ENCODE measurements at places on chromosomes 6 and 20.
A peak's percentile ranks its signal among the peaks of the same experiment; 100 is the strongest.

DNA sequence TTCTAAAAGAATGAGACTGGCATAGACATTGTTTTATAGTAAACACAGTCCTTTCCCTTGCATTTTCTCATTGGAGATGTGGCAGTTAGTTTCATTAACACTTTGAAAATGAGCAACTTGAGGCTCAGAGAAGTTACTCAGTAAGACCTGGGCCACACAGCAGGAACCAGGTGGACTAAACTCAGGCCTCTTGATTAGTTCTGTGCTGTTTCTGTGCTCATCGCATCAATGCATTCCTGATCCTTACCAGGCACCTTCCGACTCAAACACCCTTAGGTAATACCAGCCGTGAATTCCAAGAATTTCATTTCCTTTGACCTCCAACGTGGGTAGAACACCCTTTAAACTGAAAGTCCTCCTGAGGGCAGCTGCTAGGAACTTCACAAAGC, 362.8 kb downstream of the ESR1 start:
- no peak for DNase-seq

DNA sequence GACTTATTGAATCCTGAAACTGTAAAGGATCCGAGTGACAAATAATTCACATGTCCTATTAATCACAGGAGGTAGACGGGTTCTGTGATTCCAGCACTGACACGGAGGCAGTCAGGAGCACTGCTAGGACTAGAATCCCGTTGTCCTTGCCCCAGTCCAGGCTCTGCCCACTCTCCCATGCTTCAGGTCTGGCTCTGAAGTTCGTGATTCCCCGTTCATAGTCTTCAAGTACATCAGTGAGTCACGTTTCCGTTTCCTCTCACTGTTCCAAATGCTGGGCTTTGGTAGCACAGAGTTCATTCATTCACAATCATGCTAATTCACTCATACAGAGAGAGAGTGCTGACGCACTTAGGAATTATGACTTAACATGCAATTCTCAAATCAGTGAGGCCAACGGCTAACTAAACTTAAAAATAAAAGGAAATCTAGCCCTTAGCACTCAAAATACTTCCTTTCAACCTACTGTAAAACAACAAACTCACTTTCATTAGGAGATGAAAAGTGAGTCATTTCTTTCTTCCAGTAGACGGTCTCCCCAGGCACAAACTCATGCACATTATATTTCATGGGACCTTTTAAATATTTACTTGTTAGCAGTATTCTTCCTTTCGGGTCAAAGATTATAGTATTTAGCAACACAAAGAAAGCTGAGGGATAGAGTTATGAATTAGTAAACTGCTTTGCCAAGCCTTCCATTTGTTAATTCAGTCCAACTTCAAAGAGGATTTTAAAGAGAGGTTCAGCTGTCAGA, 94.0 kb upstream of the NHSL1 start:
- peak; percentile 54 for DNase-seq

DNA sequence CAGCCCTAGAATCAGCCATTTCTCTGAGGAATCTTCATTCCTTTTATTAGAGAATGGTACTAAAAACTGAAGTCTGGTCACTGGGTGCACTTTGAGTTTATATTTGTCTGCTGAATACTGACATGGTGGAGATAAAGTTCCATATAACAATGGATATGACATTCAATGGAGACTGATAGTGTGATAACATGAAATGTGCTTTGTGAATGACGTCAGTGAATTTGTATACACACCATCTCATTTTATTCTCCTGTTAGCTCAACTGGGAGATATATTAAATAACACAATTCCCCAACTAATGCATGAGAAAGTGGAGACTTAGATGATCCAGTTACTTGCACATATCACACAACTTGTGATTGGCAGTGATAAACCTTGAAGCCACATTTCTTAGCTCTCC, 446.7 kb downstream of the DOK5 start:
- DNase-seq, result no peak

DNA sequence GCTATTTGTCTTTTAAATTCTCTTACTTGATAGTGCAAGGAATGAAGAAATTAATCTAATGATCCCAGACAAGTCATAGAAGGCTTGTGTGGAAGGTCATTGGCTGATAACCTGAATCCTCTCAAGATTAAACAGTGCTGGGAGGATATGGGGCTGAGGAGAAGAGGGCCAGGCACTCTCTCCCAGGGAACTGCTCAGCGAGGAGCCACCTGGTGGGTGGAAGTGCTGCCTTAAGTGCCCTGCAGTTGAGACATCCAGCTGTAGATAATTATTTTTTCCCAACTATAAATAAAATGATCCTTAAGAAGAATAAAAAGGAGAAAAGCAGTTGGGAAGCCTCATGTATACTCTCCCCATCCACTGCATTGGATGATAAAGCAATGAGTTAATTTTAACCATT, 47.9 kb downstream of the BTBD3 start:
- DNase-seq, result no peak

DNA sequence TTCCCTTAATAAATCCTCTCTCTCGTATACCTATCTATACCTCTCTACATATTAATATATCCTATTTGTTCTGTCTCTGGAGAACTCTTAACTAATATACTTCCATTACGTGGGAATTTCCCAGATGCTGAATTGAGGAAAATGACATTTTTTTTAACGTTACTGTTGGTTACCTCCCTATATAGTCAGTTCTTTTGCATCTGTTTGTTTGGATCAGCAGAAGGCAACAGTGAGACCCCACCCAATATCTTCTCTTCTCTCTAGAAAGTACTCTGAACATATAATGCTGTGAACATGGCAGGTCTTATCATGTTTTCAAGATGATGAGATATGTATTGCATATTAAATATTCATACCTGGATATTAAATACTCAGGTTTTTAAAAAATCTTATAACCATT, 12.7 kb downstream of the RFPL4B start:
- DNase-seq, result no peak

GRCh38 chr6:99369533-99369932, 20.1 kb upstream of the FAXC start:
- no peak for DNase-seq

DNA sequence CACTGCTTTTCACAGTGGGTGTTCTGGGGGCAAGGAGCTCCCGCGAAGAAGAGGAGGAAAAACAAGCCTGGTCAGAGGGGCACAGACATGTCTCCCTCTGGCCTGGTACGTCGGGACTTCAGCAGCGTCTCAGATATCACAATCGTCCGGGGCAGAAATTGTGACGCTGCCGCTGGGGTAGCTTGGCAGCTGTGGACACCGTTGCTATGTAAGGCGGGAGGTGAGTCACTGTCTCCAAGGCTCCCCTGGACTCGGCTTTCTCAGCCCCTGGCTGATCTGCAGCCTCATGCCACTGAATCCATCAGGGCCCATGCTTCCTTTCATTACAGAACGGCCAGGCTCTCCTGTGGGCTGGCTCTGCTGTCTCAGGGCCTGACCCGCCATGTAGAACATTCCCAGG, 98.7 kb downstream of the SULF2 start:
- no peak for DNase-seq

GRCh38 chr6:134047673-134048072, 4.8 kb downstream of the SLC2A12 start:
- DNase-seq, result no peak

DNA sequence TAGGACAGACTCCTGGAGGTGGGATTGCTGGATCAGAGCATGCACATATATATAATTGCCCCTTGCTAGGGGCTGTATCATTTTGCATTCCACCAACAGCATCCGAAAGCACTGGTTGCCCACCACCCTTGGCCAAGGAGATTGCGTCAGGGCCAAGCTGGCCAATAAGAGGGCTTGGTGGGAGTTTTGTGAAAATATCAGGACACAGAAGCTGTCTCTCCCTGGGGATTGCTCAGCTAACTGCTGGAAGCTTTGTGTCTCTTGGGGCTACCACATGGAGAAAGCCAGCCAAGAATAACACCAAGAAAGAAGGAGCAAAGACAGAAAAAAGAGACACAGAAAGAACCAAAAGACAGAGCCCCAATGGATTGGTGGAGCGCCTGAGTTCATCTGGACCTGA, 90.6 kb upstream of the RALGAPA2 start:
- no peak for DNase-seq

GRCh38 chr6:75893776-75894152, 144.7 kb downstream of the MYO6 start:
- DNase-seq, result no peak

DNA sequence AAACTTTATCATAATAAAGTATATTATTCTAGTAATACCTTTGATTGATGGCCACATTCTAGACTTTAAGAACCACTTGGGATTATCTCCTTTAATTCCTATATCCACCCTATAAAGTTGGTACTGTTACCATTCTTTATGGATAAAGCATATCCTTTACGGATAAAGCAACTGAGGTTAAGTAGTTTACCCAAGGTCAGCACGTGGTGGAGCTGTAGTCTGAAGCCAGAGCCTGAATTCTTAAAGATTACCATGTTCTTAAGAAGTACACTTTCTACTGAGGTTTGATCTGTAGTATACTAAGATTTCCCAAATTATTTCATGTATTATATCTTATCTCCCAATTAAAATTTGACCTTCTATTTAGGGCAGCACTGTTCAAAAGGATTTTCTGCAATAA, 3.0 kb upstream of the NCOA7 start:
- DNase-seq, result no peak

GRCh38 chr6:20661721-20662120, 127.5 kb downstream of the CDKAL1 start:
- DNase-seq, result no peak

DNA sequence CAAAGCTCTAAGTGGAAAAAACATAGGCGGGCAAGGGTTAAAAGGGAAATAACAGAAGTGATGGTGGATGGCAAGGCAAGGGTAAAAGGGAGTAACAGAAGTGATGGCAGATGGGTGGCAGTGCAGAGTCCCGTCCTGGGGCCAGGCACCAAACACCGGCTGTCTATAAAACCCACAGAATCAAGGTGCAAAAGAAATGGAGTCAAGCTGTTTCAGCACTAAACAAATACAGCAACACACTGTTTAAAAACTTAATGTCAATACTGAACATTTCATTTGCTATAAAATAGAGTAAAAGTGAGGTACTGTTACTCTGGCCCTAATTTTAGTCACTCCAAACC, 87.6 kb downstream of the MAN1A1 start:
- no peak for DNase-seq

GRCh38 chr6:107122748-107123147, 7.4 kb upstream of the BEND3 start:
- no peak for DNase-seq

DNA sequence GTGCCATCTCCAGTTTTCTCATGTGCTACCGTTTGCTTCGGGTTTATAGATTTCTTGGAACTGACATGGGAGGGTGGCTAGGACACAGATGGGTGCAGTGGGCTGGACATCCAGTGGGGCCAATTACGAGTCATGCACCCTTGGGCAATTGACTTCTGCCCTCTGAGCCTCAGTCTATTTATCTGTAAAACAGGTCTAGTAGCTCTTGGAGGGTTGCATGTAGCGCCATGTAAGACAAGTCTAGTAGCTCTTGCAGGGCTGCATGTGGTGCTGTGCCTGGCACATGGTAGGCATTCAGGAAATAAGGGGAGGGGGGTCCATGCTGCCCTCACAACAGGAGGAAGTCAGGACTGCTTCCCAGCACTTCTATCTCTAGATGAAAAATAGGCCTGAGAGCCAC, 15.3 kb downstream of the PMEPA1 start:
- DNase-seq, result no peak

DNA sequence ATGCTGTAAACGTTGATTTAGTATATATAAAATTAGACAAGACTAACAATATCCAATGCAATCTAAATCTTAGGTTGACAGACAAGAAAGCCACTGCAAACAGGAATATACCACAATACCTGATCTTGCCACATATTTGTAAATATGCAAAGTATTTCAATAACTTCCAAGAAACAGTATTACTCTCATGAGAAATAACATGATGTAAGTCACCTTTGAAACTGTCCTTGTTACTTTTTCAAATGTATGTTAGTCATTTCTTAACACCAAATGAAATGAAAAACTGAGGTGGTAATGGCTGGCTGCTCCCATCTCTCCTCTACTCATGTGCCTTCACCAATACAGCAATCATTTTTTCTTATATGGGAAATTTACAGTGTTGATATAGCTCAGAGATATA, 118.7 kb downstream of the ATG5 start:
- peak; percentile 17 for DNase-seq

GRCh38 chr6:117771403-117771802, 96.1 kb downstream of the NUS1 start:
- DNase-seq, result peak; percentile 32

DNA sequence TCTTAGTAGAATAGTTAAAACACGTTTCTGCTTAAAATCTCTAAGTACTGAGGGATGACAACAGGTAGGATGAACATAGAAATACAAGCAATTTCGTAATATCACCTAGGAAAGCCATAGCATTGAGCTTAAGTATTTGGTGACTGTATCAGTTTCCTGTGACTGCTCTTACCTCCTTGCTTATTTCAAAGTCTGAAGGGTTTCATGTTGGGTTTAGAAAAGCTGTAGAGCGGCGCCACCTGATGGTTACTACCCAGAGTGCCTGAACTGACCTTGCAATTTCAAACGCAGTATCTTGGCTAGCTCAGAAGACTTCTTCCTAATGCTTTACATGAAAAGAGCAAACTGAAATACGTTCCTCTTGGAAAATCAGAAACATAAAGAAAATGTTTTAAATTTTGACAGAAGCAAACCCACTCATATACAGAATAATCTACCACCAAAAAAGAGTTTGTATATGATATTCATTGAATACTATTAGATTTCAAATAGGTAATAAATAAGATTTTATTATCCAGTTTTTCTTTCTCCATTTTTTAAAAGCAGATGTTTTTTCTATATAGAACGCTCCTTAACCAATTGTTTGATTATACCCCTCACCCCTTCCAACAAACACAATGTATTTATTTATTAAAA, 82.3 kb upstream of the RIPOR2 start:
- DNase-seq, result peak; percentile 69

- DNase-seq, result no peak
These were observed 111.3 kb downstream of the BCKDHB start for GRCh38 chr6:80217794-80218193.

DNA sequence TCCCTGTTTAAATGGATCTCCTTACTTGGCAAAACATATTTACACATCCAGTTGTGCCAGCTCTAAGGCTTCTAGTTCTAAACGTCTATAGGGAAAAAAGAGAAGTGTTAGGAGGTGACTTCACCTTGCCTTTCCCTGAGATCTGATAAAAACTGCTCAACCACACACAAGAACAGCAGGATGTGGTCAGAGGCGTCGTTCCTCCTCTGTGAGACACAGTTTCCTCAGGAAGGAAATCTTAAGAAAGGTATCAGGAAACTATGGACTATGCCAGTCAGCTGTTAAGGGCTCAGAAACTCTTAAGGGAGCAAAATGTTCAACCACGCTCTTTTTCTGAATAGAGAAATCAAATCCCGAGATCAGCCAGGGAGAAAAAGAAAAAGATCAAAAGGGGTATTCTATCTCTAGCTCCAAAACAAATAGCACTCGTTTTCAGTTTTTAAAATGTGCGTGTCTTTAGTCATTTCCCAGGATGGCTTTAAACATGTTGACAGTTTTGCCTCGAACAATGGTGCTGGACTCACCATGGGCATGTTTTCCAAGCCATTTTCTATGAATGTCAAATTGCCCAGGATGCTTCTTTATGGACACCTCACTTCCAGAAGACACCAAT, 154.5 kb downstream of the HACE1 start:
- no peak for DNase-seq
